Stimulated activated CD8-positive, alpha-beta memory T cell treated with anti-CD3 and anti-CD28 coated beads, Interleukin-15, amount 100 ng/mL, for 48 hours (primary cell): ENCODE measurements at places on chromosomes 4 and X.

- no peak for DNase-seq
Observed at GRCh38 chr4:168124008-168124641, 31.8 kb downstream of the ANXA10 start.

DNA sequence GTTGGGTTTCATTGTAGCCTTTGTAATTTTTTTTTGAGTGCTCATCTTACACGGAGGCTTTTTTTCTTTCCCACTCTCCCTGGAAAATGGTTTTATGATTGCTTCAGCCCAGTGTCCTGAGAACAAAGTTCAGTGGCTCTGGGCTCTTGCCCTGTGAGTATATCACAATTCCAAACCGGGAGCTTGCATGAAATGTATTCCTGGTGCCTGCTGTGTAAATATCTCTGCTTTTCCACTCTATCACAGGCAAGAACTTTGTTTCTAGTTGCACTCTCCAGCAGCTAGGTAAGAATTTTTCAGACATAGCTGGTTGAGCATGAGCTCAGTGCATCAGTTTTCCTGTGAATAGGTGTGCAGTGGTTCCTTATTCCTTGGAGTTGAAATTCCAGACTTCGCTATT lies 60.8 kb downstream of the SUPT20HL2 start:
- DNase-seq: no peak

- no peak for DNase-seq
Observed at GRCh38 chr4:53935780-53936179, 128.6 kb downstream of the CHIC2 start.

DNA sequence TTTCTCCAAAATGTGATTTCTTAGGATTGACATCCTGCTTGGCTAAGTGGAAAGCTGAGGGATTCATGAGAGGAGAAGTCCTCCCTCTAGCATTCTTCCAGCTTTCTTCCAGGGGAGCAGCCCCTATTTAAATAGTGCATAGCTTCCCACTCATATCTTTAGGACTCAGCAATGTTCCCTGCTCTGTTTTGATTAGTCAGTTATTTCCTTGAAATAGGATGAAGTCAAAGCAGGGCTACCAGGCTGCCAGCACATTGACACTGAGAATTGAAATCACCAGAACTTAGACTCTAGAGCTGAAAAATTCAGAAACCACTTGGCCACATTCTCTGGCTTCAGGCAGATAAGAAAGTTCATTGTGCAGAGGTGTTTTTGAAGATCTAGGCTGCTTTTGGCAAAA lies 74.7 kb upstream of the SMAD1 start:
- DNase-seq: no peak

GRCh38 chrX:585115-585808 lies 45.3 kb upstream of the SHOX start:
- no peak for DNase-seq

GRCh38 chrX:147850875-147851274 lies 60.8 kb upstream of the FMR1 start:
- DNase-seq: no peak

DNA sequence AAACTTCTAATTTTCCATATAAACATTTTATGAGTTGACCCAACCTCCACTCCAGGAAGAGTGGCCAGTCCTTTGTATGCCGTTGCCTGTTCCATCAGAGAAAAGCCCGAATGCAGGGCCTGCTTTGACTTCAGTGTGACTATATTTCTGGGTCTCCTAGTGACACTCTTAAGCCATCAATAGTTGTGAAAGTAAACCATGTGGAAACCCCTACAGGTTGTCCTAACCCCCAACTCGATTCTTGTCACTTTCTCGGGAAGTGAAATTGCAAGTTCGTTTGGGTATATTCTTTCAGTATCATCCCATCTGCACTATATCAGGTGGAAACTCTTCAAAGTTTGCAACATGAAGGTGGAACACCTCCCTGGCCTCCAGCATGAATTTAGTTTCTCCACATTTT lies 52.8 kb downstream of the EFHC2 start:
- DNase-seq: no peak

DNA sequence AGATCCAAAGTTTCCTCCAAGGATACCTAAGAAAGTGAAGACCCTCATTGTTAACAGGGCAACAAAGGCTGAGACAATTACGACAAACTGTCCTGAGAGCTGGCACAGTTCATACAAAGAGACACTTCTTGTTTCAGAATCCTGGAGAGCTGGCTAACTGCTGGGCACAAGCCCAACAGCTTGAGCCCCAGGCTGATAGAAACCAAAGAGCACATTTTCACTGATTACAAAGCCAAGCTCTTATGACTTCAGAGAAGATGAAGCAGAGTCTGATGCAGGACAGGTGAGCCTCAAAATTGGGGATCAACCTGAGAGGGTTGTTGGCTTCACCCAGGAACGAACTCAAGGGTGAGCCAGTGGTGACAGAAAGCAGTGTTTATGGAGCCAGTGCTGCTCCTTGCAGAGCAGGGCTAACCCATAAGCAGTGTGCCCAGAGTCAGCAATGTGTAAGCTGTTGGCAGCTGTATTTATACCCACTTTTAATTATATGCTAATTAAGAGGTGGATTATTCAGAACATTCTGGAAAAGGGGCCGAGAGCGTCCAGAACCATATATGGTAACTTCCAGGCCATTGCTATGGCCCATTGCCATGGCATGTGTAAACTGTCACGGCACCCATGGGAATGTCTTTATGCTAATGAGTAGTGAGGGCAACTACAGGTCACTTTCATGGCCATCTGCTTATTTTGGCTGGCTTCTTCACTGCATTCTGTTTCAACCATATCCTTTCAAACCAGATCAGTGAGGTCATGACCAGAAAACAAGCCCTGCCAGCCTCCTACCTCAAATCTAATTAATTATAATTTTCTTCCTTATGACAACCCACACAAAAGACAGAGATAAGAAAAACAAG lies 183.7 kb downstream of the EVC2 start:
- DNase-seq: no peak
